ENCODE measurements at places on chromosomes 7 and 10.

GRCh38 chr10:49055221-49055849, 60.0 kb downstream of the VSTM4 start:
- DNase-seq: no peak

- DNase-seq: no peak
These were observed 9.5 kb downstream of the CYREN start for GRCh38 chr7:135160858-135161653.

DNA sequence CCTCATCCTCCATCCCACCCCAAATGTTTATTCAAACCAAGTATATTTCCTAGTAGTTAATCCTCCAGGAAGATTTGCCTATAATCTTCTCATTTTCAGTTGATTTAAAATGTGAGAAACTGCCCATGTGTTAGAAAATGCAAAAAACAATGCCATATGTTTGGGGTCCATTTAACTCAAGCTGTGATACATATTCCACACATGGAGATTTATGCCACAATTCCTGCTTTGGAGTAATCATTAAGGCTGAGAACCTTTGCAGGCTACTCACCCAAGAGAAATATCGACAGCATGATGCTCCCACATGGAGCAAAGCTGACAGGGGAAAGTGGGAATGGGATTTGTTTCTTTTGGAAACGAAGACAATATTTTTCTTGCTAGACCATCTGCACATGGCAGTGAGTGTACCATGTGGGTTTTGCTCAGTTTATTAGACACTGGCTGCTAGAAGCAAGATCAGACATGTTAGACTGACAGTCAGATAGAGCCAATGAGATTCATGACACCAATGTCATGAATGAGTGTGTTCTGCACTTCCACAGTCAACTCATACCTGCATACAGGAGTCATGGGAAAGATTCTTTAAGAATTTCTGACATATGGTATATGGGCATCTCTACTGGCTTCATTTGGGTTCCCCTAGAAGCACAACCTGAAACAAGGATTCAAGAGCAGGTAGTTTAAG, 3.4 kb upstream of the GRM8 start:
- DNase-seq: no peak

- DNase-seq: no peak
These were observed 57.8 kb downstream of the COL26A1 start for GRCh38 chr7:101420436-101420835.
